ENCODE measurements at places on chromosomes 7 and 10. TPM values are rescaled to one million over a fixed set of nuclear protein-coding genes. Genes with fewer than 3 reads are reported as not detected.
A peak's percentile ranks its signal among the peaks of the same experiment; 100 is the strongest.

The ATP6V0A4 gene
- not detected for total RNA-seq

The CTAGE8 gene
- not detected for total RNA-seq

The MEIG1 gene
- total RNA-seq: not detected

DNA sequence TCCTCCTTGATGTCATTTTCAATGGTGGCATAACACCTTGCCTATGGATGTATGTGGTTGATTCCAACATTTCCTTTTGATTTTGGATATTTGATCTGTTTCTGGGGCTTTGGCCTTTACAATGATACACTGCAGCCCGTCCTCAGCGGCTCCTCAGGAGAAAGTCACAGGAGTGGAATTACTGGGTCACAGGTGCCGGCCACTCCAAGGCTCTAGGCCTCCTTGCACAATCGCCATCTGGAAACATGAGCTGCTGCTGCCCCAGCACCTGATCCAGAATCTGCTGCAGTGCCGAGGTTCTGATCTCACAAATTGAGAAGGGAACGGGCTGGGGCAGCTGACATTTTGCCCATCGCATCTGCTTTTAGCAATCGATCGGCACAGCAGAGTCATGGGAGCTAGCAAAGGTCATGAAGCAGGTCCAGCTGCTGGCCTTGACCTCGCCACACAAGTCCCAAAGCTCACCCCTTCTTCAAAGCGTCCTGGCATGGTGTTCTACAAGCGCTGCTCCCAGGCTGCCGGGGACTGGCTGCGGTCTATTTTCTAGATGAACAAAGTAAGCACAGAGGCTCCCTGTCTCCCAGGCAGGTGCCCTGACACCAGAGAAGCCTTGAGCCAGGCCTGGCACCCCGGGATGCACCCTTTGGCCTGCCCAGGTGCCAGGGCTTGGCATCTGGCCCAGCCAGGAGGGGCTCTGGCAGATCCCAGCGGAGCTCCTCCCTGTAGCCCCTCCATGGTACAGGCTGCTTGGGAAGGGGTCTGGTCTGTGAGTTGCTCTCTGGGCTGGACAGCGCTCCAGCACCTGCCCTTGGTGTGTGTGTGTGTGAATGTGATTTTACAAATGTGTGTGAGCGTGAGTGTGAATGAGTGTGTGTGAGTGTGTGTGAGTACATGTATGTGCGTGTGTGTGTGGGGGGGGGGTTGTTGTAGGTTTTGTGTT, 201.8 kb downstream of the GLRX3 start:
- no peaks in the 10 kb centered on the region for H3K4me1 ChIP-seq
- no peaks in the 10 kb centered on the region for H3K36me3 ChIP-seq
- H3K4me3 ChIP-seq: no peak overlapping the region
- no peak for DNase-seq

The LFNG gene
- 102 TPM for total RNA-seq

The CROT gene
- total RNA-seq: 3.0 TPM

- H3K27ac ChIP-seq: no peak overlapping the region
- H3K27me3 ChIP-seq: no peaks in the 10 kb centered on the region
- no peak for DNase-seq
- no peak overlapping the region for H3K4me3 ChIP-seq
- no peaks in the 10 kb centered on the region for H3K36me3 ChIP-seq
Observed at GRCh38 chr7:42144604-42145003, 92.4 kb downstream of the GLI3 start.

DNA sequence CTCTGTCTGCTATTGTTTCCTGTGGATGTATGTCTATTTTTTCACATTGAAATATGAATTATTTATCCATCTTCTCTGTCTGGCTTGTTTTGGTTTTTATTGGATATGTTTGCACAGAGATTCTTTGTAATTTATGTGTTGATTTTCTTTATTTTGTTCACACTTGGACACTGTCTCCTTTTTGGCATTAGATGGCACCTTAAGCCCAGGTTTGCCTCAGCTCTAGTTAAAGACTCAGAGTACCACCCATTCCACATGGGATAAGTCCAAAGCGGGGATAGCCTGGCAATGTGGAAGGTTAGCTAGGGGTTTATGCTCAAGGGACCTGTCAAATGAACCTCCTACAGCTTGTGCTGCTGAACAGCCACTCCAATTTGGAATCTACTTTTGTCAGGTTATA, 14.1 kb downstream of the FEZF1 start:
- no peaks in the 10 kb centered on the region for H3K27me3 ChIP-seq
- H3K4me1 ChIP-seq: no peaks in the 10 kb centered on the region
- H3K4me3 ChIP-seq: no peak overlapping the region
- no peak for DNase-seq
- no peaks in the 10 kb centered on the region for H3K36me3 ChIP-seq
- no peak overlapping the region for H3K27ac ChIP-seq

GRCh38 chr10:90998733-90999511, 78.0 kb upstream of the ANKRD1 start:
- H3K4me3 ChIP-seq: no peak overlapping the region
- no peaks in the 10 kb centered on the region for H3K27me3 ChIP-seq
- DNase-seq: no peak

GRCh38 chr10:50417886-50418830, 166.8 kb upstream of the ASAH2 start:
- H3K4me3 ChIP-seq: peak overlapping the region; percentile 94
- H3K27me3 ChIP-seq: no peaks in the 10 kb centered on the region
- H3K36me3 ChIP-seq: no peaks in the 10 kb centered on the region
- peak; percentile 79 for DNase-seq
- peak overlapping the region; percentile 85 for H3K27ac ChIP-seq

- peak within 1 kb of the TSS; percentile 77 for H3K4me3 ChIP-seq
- H3K27ac ChIP-seq: peak within 1 kb of the TSS; percentile 82
- H3K4me1 ChIP-seq: peaks cover 4% of the 10 kb centered on the region
Observed at GRCh38 chr7:30771174-30771879, at the start of gene MINDY4. Gene MINDY4, plus strand, starts transcription at chr7:30771417. Its CDS starts 77 bp downstream, at chr7:30771494.

The INA gene
- total RNA-seq: not detected

DNA sequence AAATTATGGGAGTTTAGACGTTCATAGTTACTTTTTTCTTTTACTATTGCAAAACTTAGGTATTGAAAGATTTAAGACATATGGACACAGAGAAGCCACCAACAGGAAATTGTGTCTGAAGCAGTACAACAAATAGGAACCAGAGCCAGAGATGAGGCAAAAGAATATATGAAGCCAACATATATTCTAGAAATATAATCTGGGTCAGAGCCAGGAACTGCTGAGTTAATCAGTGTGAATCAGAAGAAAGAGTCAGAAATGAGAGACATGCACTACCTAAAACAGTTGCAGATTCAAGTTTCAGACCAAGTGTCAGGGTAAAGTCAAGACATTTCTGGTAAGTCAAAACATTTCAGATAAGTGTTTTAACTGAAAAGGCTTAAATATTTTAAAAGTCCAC, 67.7 kb downstream of the DGKB start:
- no peaks in the 10 kb centered on the region for H3K27me3 ChIP-seq
- no peak for DNase-seq
- no peaks in the 10 kb centered on the region for H3K4me1 ChIP-seq
- no peaks in the 10 kb centered on the region for H3K36me3 ChIP-seq
- no peak overlapping the region for H3K27ac ChIP-seq
- no peak overlapping the region for H3K4me3 ChIP-seq

GRCh38 chr7:49781996-49782395, 8.6 kb downstream of the VWC2 start:
- no peak overlapping the region for H3K4me3 ChIP-seq
- no peak overlapping the region for H3K27ac ChIP-seq
- DNase-seq: no peak
- no peaks in the 10 kb centered on the region for H3K36me3 ChIP-seq
- no peaks in the 10 kb centered on the region for H3K4me1 ChIP-seq

The BAIAP2L1 gene
- 2.8 TPM for total RNA-seq

- H3K27me3 ChIP-seq: no peaks in the 10 kb centered on the region
- no peak overlapping the region for H3K4me3 ChIP-seq
- no peak overlapping the region for H3K27ac ChIP-seq
- DNase-seq: no peak
Observed at GRCh38 chr7:156554488-156554887, 86.1 kb upstream of the RNF32 start.

DNA sequence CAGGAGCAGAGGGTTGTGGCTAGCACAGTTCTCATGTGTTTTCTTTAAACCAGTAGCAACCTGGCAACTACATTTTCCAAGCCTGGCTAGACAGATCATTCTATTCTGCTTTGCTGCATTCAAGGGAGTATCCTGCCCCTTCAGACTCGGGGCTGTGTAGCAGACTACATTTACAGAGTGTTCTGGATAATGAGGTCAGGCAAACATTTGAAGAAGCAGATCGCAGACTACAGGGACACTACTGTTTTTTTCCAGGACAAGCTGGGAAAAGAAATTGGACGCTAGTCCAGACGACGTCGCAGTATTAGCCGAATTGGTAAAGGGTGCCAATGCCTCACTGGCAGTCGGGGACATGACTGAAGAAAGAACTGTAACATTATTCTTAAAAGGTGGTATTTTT, 61.0 kb upstream of the PAPSS2 start:
- peaks cover 20% of the 10 kb centered on the region for H3K4me1 ChIP-seq
- no peak for DNase-seq
- no peaks in the 10 kb centered on the region for H3K27me3 ChIP-seq

The HTRA1 gene
- 112 TPM for total RNA-seq

DNA sequence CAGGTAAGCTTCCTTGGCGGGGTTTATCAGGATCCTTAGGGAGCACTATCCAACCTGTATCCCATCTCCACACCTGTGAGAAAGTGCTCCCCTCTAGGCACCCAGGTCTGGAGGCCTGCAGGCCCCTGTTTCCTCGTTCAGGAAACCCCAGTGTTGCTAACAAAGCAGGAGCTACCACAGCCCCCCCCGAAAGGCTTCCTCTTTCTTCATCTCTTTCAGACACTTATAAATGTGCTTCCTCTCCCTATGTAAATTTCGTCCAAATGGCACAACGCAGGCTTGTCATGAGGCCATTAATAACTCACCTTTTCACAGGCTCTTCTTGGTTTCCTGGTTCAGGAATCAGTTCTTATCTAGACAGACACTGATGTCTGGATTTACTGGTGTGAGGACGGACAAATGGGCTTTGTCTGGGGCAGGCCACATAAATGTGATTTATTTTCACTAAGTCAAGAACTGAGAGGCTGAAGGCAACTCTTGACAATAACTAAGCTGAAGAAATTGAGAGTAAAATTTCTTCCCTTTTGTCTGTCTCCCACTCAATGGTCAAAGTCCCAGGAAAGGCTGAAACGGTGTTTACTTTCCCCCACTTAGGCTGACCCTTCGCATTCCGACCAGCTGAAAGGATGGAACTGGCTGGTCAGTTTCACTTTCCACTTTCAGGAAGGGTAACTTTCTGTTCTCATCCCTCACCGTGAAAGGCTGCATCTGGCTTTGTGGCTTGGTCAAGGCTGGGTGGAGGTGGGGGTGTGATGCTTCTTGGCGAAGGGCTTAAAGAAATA, 46.8 kb downstream of the PIK3AP1 start:
- H3K4me1 ChIP-seq: no peaks in the 10 kb centered on the region
- no peaks in the 10 kb centered on the region for H3K27me3 ChIP-seq
- H3K36me3 ChIP-seq: no peaks in the 10 kb centered on the region
- peak overlapping the region; percentile 26 for H3K27ac ChIP-seq
- H3K4me3 ChIP-seq: no peak overlapping the region

DNA sequence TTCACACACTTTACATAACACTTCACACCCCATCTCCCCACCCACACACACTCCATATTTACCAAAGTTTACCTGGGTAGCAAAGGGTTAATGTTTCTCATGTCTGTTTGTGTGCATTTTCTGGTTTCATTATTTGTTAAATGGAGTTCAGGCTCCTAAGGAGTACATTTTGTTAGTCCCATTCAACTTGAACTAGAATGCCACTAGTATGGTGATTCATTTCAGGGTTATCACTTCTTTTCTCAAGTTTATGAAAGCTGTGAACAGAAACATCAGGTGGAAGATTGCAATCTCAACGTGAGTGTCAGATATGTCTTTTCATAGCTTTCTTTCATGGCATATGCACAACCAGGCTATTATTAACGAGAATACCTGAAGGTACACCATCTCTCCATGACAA, 1027.5 kb downstream of the GATA3 start:
- H3K4me1 ChIP-seq: no peaks in the 10 kb centered on the region
- H3K27ac ChIP-seq: no peak overlapping the region
- H3K4me3 ChIP-seq: no peak overlapping the region
- H3K27me3 ChIP-seq: no peaks in the 10 kb centered on the region

GRCh38 chr7:148255333-148255732, 335.2 kb upstream of the C7orf33 start:
- DNase-seq: no peak
- no peak overlapping the region for H3K4me3 ChIP-seq
- no peaks in the 10 kb centered on the region for H3K4me1 ChIP-seq

DNA sequence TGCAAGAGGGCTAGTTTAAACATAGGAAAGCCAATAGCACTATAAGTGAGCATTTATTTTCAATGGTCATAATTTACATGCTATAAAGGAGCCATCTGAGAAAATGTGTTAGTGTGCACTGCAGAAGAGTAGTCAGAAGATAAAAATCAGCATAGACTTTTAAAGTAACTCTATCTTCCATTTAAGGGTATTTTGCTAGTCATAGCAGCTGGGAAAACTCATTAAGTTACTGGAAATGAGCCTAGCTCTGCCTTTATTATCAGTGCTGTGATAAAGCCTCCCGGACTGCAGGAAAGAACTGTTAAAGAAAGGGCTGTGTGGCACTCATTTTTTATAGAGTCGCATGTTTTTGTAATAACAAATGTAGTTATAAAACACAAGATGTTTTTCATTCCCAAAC, 825.8 kb upstream of the POM121L12 start:
- no peaks in the 10 kb centered on the region for H3K27me3 ChIP-seq
- no peak for DNase-seq
- H3K27ac ChIP-seq: no peak overlapping the region
- H3K4me1 ChIP-seq: no peaks in the 10 kb centered on the region
- no peak overlapping the region for H3K4me3 ChIP-seq
- no peaks in the 10 kb centered on the region for H3K36me3 ChIP-seq

- peak overlapping the region; percentile 4 for H3K4me3 ChIP-seq
- no peaks in the 10 kb centered on the region for H3K4me1 ChIP-seq
- no peak overlapping the region for H3K27ac ChIP-seq
- DNase-seq: peak; percentile 87
- no peaks in the 10 kb centered on the region for H3K36me3 ChIP-seq
Observed at GRCh38 chr10:122565766-122566206, 5.2 kb downstream of the DMBT1 start.

DNA sequence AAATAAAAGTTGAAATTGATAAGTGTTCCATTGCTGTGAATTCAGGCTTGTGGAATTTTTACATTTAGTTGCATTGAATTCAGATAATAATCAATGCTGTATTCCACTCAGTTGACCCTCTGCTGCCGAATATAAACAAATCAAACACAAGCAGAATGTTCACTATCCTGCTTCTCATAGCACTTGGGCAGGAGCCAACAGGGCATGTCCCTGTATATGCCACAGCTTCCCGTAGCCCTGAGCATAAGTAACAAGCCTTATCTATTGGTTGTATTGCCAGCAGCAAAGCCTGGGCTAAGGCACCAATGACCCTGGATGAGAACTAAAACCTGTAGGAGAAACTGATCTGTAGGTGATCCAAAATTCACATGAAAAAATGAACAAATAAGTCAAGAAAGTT, 145.9 kb downstream of the ARHGAP12 start:
- no peak for DNase-seq
- H3K4me3 ChIP-seq: no peak overlapping the region
- H3K27me3 ChIP-seq: no peaks in the 10 kb centered on the region
- H3K27ac ChIP-seq: no peak overlapping the region

The SLC18A3 gene
- not detected for total RNA-seq

The GPAM gene
- total RNA-seq: 3.2 TPM

GRCh38 chr10:28331841-28332240, 29.0 kb upstream of the MPP7 start:
- no peaks in the 10 kb centered on the region for H3K27me3 ChIP-seq
- no peak overlapping the region for H3K4me3 ChIP-seq
- no peak for DNase-seq
- H3K4me1 ChIP-seq: no peaks in the 10 kb centered on the region

- H3K4me1 ChIP-seq: no peaks in the 10 kb centered on the region
- H3K27ac ChIP-seq: no peak overlapping the region
- no peak overlapping the region for H3K4me3 ChIP-seq
- DNase-seq: no peak
Observed at GRCh38 chr7:155071916-155072571, 1.9 kb downstream of the HTR5A start.

The NME8 gene
- total RNA-seq: 0.96 TPM

The OR2A1 gene
- not detected for total RNA-seq

The CALHM2 gene
- 124 TPM for total RNA-seq

Data from ascending aorta (tissue), 2 donors.